ENCODE measurements at places on chromosomes 2 and 18. TPM values are rescaled to one million over a fixed set of nuclear protein-coding genes. Genes with fewer than 3 reads are reported as not detected.

Gene C2orf74
- total RNA-seq = 11.5 TPM

Gene ITGB6
- total RNA-seq = not detected

Gene PDE11A
- not detected for total RNA-seq

Gene ANKRD30BL
- not detected for total RNA-seq

Gene LYPD6B
- total RNA-seq = not detected

GRCh38 chr18:76491473-76491775 lies 3.6 kb downstream of the ZNF516 start:
- peak; percentile 48 for DNase-seq

- no peak for DNase-seq
Observed at GRCh38 chr2:72193723-72194122, 46.1 kb upstream of the CYP26B1 start.

DNA sequence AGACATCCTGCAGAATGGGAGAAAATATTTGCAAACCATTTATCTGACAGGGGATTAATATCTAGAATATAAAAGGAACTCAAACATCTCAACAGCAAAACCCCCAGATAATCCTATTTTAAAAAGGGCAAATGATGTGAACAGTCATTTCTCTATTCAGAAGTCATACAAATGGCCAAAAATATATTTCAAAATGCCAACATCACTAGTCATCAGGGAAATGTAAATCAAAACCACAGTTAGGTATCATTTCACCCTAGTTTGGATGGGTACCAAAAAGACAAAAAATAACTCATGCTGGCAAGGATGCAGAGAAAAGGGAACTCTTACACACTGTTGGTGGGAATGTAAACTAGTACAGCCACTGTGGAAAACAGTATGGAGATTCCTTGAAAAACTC lies 70.0 kb downstream of the TBR1 start:
- DNase-seq = no peak

DNA sequence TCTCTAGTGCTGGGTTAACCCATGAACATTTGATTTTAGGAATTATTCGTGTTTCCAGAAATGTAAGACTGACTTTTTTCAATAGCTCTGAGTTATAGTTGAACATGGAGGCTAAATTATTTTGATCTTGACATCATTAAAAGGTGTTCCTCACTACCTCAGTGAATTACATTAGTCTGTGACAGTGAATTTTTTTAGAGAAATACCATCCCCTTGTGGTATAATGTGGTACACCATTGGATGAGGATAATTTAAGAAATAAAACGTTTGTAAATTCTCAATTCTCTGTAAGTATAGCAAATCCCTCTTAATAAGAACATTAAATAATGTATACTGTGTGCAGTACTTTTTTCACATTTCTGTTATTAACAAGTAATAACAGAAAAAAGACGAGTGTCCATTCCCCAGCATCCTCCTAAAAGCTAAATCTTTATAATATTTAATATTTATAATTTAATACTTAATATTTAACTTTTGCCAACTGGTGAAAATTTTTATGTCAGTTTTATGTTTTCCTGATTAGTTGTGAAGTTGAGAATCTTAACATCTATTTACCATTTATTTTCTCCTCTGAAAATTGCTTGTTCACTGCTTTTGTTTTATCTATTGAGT lies 70.3 kb upstream of the CWC22 start:
- peak; percentile 17 for DNase-seq

DNA sequence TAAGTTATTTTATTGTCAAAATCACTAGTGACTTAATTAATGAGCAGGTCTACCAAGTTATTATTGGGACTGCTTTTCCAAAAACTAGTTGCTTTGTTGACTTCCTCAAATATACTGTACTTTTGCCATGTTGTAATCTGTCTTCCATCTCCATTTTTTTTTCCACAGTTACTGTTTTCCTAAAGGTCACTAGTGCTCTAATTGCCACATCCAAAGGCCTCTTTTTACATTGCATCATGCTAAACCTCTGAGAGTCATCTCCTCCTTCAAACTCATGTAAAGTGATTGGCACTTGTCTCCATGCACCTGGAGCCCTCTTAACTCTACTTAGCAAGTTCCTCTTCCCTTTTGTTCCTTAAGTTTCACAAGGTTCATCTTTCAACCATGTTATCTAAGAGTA lies 11.8 kb downstream of the PMAIP1 start:
- peak; percentile 47 for DNase-seq

- DNase-seq = no peak
Observed at GRCh38 chr2:28071221-28071620, 180.7 kb downstream of the BABAM2 start.

DNA sequence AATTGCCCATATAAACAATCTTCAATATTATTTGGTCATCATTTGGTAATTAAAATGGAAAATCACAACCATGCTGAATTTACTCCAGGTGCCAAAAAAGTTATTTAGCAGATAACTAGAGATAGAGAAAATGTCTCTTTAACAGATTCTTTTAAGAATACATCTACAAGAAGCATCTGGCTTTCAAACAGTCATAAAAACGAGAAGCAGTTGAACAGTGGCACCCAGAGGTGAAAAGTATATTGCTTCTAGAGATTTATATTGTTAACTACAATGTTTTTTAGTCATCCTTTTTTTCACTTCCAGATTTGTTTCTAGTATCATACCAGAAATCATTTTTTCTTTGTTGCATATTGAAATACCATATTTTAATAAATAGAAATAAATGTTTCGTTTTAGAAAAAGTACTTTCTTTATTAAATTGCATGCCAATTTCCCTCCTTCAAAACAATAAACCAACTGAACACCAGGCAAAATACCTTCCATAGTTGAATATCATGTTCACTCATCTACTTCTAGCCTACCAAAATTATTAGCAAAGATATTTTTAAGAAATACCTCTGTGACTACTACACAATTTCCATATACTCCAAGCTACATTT lies 65.4 kb upstream of the HNRNPA3 start:
- peak; percentile 61 for DNase-seq

DNA sequence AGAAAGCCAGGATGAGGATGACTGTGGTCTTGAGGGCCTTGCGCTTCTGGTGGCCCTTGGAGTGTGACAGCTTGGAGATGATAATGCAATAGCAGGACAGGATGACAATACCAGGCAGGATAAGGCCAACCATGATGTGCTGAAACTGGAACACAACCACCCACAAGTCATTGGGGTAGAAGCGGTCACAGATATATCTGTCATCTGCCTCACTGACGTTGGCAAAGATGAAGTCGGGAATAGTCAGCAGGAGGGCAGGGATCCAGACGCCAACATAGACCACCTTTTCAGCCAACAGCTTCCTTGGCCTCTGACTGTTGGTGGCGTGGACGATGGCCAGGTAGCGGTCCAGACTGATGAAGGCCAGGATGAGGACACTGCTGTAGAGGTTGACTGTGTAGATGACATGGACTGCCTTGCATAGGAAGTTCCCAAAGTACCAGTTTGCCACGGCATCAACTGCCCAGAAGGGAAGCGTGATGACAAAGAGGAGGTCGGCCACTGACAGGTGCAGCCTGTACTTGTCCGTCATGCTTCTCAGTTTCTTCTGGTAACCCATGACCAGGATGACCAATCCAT lies 2.7 kb downstream of the CXCR4 start:
- no peak for DNase-seq

DNA sequence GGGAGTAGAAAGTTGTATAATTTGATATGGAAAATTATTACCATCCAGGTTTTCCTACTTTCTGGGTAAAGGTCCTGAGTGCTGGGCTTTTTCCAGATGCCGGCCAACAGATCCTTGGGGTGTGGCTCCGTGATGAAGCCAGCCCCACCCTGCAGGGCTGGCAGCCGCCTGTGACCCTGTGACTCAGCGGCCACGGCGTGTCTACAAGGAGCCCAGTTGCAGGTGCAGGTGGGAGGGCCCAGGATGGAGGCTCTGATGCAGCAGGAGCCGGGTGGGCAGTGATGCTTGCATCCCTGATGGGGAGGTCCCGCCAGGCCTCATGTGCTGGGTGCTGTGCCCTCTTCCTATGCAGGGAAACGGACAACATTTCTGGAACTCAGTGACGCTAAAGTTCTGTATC lies 96.0 kb upstream of the ALKAL2 start:
- no peak for DNase-seq

DNA sequence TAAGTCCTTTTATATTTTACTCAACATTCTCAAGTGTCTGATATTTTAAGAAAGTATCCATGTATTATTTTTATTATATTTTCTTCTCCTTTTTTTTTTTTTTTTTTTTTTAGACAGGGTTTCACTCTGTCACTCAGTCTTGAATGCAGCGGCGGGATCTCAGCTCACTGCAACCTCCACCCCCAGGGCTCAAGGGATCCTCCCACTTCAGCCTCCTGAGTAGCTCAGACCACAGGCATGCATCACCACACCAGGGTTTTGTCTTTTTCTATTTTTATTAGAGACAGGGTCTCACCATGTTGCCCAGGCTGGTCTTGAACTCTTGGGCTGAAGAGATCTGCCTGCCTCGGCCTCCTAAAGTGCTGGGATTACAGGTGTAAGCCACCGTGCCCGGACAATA lies 212.1 kb downstream of the TCF4 start:
- DNase-seq = no peak

- DNase-seq = peak; percentile 10
Observed at GRCh38 chr18:32469691-32470459, 807 bp downstream of the GAREM1 start.

DNA sequence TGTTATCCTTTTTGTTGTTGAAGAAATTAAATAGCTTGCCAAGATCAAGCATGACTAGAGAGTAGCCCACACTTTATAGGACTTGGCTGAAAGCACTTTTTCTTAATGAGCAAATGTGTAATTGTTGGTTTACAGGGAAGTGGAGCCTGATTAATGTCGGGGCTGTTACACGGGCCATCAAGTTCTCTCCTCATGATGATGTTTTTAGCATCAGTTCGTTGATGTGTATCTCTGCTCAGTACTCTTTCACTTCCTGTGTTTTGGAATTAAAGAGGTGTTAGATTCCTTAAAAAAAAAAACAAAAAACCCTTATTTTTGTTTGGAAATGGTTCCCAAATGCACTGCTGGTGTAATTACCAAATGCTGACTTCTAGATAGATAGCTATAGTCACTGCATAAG lies 114.2 kb downstream of the PTPRM start:
- DNase-seq = no peak

- no peak for DNase-seq
Observed at GRCh38 chr18:78207942-78208341, 771.7 kb upstream of the SALL3 start.

- no peak for DNase-seq
Observed at GRCh38 chr2:118443596-118443995, 355.3 kb downstream of the INSIG2 start.
